ENCODE measurements at places on chromosomes 5 and 9.

DNA sequence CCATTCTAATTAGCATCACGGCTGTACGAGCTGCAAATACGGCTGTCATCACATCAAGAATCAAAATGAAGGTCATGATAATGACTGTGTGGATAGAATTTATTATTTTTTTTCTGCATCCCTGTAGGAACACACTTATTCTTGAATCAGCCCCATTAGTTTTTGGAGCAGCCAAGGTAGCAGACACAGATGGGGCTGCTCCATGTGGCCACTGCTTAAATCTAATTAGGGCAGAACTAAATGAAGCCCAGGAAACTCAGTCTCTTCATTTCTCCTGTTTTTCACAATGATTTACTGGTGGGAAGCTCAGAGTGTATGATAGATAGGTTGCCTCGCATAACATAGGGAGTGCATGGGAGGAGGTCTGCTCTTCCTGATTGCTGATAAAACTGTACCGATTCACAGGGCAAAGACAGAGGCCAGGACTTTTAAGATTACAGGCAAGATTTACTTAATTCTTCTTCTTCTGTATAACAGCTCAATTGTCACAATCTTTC is 275.5 kb downstream of the GLIS3 start:
- no peak for DNase-seq

GRCh38 chr9:17367035-17367434 is 211.8 kb upstream of the SH3GL2 start:
- no peak for DNase-seq

DNA sequence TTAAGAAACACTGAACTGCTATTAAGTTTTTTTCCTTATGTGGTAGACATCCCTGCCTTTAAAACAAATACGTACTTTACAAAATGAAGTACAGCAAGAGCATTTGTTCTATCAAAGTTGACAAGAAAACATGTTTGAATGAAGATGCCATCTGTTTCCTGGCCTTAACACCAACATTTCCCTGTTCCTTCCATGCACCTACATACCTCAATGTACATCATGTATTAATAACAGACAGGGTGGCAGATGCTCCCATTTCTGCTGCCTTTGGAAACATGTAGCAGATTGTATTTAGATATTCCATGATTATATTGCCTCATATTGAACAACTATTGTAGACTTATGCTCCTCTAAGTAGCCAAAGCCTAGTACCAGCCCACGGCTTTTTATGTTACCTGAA is 104.4 kb downstream of the PJA2 start:
- DNase-seq = no peak

DNA sequence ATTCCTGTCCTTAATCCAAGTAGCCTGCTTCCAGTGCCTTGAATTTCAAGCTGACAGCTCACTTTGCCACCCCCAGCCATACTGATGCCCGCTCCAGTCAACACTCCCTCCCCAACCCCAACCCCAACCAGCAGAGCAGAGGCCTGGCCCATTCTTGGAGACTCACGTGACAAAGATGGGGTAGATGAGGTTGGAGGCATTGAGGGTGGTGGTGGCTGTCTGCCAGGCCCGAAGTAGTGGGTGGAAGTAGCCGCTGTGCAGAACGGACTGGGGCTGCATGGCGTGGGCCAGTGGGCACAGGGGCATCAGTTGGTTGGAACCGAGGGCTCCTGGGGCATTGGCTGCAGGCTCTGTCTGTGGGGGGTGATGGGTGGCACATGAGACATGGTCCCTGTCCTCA is 7.8 kb downstream of the ALAD start:
- no peak for DNase-seq

DNA sequence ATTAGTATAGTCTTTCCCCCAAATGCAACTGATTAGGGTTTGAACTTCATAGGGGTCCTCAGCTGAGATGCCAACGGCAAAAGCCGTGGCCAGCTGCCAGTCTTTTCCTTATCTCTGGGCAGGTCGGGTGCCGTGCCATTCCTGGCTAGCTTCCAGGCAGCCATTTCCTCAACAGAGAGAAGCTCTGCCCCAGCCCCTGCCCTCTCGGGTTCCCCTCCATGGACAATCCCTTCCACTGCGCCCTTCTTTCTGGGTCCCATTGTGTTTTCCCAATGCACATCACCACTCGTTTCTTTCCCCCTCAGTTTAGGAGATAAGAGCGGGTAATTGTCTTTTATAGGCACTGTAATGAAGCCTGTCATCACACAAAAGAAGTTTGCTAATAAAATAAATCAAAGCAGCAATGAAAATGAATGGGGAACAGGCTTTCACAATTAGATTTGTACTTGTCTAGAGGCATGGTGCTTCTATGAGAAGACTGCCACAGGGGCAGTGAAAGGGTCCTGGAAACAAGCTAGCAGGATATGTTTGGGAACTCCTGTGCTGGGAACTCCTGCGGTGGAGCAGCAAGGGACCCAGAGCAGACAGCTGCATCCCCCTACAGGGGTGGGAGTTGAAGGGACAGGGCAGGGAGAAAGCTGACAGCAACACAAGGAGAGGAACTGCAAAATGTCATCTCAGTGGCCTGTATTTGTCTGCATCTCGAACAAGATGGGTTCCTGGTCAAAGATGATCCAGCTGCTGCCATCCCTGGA is 48.0 kb upstream of the SAP30L start:
- DNase-seq = no peak

- DNase-seq = no peak
These were observed 71.2 kb downstream of the GHR start for GRCh38 chr5:42494414-42494813.

DNA sequence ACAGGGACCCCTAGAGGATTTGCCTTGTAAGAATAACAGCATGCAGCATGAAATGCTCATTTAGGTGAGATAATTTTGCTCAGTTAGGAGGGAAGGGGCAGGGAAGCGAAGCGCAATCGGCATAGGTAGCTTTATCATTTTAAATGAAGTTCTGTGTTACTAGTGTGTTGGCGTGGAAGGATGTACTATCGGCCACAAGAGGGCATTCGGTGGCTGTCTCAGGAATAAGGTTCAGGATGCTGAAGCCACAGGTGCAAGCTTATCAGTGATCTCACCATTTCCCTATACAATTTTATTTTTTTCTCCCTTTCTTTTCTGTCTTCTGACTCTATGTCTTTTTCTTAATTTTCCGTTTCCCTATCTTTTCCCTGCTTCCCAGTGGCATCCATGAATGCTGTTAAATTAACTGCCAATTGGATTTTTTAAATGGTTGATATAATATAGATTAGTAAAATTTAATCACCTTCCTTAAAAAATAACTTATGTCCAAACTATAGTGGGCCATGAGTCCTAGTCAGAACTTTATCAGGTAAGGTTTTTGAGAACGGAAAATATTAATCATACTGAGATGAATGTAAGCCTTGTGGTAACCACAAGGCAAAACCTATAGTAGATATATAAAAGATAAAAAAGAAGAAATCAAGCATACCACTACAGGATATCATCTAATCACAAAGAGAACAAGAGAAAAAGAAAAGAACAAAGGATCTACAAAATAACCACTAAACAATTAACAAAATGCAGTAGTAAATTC is 1.2 kb upstream of the INSL6 start:
- DNase-seq = peak; percentile 33

- DNase-seq = no peak
These were observed 86.0 kb downstream of the RXRA start for GRCh38 chr9:134412298-134412711.

DNA sequence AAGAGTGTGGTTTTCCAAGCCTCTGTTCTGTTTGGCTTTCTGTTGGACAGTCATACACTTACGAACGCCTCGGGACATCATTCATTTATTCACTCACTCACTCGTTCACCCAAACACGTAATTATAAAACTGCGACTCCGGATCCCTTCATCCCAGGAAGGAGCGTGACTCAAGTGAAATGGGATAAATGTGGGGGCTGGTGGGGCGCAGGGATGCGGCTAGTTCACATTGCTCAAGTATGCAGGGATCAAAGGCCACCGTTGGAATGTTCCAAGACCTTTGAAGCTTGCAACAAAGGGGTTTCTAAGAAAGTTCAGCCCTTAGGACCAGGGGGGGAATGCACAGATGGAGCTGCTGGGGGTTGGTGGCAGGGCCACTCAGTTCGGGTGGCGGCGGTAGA is 64.2 kb downstream of the CFAP77 start:
- no peak for DNase-seq

Data from progenitor cell of endocrine pancreas (in vitro differentiated cells).